Effector CD4-positive, alpha-beta T cell (primary cell): ENCODE measurements at places on chromosomes 6 and 20.

- no peak for DNase-seq
Measured at GRCh38 chr20:4573564-4574355, 147.9 kb upstream of the PRND start.

DNA sequence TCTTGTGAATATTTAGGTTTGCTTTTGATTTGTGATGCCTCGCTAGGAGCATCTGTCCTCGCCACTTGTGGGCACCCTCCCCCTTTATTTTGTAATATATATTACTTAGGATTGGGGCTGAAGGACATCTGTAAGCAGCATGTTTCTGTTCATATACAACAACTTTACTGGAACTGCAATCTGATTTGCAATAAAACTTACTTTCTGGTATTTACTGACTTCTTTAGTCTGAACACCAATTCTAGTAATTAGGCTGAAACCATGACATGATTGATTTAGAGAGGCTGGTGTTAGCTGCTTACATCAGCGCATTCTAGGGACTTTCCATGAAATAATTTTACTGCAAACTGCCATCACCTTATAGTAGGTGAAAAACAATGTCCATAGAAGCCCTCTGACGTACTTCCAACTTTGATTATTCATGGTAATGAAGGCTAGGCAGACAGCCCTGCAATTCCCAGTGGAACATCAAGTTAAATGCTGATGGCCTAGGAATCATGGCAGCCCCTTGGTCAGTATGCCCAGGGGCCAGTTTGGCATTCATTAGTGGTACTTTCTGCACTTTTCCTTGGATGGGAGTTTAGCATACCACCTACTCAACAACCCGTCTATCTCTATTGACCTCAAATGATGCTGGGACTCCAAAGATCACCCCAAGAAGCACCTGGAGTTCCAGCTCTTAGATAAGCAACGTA lies 132.9 kb upstream of the MCHR2 start:
- no peak for DNase-seq

GRCh38 chr6:170416303-170416702 lies 109.7 kb downstream of the FAM120B start:
- DNase-seq = no peak

DNA sequence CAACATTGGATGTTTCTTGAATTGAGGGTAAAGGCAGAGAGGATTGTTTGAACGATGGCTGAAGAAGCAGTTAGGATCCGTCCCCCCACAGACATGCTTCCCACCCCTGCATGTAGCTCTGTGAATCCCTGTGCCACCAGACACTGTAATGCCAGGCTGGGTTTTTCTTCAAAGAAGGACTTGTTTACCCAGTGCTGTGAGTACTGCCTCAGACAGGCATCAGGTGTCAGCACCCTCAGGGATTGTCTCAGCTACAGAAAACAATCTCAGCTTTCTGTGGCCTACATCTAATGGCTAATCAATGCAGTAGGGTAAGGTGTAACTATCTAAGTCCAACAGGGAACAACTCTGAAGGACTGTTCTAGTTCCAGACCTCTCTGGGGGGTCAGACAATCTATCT lies 853.0 kb upstream of the EPHA7 start:
- DNase-seq = no peak

DNA sequence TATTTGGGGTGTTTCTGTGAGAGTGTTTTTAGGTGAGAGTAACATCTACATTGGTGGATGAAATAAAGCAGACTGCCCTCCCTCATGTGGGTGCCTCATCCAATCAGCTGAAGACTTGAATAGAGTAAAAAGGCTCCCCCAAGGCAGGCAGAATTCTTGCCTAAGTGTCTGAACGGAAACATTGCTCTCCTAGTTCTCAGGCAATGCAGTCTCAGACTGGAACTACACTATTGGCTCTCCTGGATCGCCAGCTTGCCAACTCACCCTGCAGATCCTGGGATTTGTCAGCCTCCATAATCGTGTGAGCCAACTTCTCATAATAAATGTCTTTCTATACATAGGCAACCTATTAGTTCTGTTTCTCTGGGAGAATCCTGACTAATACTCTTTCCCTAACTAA lies 5.5 kb upstream of the TMEM170B start:
- DNase-seq = no peak

GRCh38 chr20:47775039-47775438 lies 10.2 kb downstream of the SULF2 start:
- DNase-seq = no peak

DNA sequence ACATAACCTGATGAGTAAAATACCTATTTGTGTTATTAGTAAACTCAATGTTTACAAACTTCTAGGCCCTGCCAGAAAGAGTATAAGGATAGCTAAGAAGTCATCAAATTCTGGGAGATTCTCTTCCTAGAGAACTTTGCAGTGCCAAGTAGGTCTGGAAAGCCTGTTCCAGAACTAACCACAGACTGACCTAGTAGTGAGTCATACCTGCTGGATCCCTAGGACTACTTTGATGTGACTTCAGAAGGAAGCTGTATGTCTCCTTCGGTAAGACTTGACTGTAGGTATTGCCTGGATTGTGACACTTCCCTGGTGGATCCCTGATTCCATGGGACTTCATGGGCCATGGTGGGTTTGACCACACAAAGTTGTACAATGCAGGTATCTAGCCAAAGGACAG lies 131.7 kb downstream of the DNAH8 start:
- DNase-seq = no peak

DNA sequence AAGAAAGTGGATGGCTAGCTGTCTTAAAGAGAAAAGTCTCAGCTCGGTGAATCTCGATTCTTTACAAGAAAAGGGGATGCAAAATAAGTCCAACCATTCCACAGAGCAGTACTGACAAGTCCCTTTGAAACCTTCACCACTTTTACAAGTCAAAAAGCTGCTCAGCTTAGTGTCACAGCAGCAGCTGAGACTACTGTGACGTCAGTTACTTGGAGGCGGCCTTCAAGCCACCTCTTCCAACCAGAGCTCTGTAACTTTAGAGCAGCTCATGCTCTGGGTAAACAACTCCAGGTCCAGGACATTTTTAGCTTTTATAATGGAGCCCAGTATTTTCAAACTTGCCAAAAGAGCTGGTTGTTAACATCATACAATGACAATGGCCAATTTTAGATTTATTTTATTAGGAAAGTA lies at the start of gene KIAA0408:
Gene KIAA0408 (minus strand): TSS at position 159 of the 411 bp plus-strand sequence. CDS start 5,408 bp downstream, outside the sequence.
- no peak for DNase-seq
